ENCODE measurements at places on chromosomes 6 and 20. TPM values are rescaled to one million over a fixed set of nuclear protein-coding genes. Genes with fewer than 3 reads are reported as not detected.

Gene CST1
- 5.0 TPM for total RNA-seq

- no peak for DNase-seq
These were observed 45.6 kb upstream of the MAN1A1 start for GRCh38 chr6:119395192-119395591.

DNA sequence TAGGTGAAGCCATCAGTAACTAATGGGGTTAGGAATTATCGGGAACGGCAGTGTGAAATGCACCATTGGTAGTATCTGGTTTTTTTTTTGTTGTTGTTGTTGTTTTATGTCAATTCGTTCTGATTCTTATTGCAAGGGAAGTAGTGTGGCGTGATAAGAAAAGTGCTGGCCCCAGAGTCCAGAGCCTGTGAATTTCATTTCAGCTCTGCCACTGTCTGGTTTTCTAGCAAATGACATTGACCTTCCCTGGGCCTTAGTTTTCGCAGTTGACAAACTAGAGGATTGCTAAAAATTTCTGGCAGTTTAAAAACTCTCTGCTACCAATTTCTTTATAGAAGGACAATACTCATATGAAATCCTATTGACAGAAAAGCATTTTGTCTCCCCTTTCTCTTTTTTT is 161.6 kb downstream of the AIG1 start:
- no peak for DNase-seq

GRCh38 chr6:55950071-55950814 is 74.9 kb upstream of the BMP5 start:
- no peak for DNase-seq

Gene HTR1B
- total RNA-seq, result not detected

GRCh38 chr6:108134213-108134970 is 31.4 kb upstream of the NR2E1 start:
- DNase-seq, result peak; percentile 38

GRCh38 chr20:49603209-49603627 is 35.3 kb upstream of the PTGIS start:
- no peak for DNase-seq

GRCh38 chr6:122645256-122645655 is 35.1 kb downstream of the PKIB start:
- DNase-seq, result no peak

DNA sequence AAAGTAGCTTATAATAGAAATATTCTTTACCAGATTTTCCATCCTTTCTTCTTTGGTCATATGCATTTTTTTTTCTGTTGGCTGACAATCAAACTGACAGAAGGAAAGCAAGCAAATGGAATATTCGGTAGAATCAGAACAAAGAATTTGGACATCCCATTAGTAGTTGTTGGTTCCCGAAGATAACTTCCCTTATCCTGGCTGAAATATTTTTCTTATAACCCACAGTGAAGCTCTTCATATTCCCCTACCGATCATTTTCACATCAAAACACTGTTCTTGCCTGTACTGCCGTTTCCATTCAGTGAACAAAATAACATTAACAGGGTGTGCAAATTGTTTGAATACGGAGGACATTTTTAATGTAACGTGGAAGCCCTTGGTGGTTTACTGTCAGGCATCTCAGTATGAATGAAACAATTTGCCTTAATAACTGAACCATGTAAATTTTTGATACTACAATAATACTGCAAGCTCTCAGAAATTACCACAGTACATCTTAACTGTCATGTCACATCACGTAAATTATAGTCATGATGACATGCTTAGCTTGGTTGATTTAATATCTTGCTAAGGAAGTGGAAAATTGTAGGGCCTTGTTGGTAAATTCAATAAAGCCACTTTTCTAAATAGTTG is 311.5 kb downstream of the LAMA2 start:
- no peak for DNase-seq

- peak; percentile 35 for DNase-seq
These were observed 66.1 kb downstream of the B4GALT5 start for GRCh38 chr20:49647550-49647949.

DNA sequence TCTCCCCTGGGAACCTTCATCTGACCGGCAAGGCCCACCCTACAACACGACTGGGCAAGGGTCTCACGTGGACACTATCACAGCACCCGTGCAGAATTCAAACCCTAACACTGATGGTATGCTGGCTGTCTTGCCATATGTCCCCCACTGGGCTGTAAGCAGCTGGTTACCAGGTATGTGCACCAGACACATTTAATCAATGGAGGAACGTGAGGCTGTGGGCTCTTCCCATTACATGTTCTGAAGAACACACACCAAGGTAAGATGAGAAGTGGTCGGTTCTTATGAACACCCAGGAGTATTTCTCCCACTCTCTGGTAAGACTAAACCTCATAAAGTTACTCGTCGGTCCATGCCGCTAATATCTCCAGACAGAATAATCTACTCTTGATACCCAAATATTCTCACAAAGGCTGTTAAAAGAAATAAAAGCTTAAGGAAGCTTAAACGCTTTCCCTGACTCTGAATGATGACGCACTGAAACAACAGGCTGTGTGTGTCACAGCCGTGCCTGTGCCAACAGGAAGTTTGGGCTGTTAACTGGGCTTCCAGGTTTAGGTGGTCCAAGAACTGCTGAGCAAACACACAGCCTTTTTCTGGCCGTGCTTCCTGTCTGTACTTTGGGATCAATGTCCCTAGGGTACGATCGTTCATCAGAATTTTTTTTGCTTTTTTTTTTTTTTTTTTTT is 75.3 kb downstream of the SLC23A2 start:
- DNase-seq, result peak; percentile 86

DNA sequence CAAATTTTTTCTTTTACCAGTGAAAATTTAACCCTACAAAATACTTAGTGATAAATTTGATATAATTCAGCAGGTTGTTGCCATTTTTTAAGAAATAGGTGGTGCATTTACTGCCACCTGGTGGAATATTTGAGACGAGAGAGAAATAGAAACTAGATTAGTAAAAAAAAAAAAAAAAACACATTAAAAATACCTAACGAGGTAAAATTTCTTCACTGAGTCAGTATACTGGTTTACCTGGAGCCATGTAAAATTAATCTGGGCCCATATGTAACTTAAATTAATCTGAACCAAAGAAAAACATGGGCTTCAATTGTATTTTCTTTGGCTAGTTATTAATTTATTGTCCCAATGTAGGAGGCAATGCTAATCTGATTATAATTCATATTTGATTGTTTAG is 520.8 kb downstream of the EPM2A start:
- peak; percentile 64 for DNase-seq

DNA sequence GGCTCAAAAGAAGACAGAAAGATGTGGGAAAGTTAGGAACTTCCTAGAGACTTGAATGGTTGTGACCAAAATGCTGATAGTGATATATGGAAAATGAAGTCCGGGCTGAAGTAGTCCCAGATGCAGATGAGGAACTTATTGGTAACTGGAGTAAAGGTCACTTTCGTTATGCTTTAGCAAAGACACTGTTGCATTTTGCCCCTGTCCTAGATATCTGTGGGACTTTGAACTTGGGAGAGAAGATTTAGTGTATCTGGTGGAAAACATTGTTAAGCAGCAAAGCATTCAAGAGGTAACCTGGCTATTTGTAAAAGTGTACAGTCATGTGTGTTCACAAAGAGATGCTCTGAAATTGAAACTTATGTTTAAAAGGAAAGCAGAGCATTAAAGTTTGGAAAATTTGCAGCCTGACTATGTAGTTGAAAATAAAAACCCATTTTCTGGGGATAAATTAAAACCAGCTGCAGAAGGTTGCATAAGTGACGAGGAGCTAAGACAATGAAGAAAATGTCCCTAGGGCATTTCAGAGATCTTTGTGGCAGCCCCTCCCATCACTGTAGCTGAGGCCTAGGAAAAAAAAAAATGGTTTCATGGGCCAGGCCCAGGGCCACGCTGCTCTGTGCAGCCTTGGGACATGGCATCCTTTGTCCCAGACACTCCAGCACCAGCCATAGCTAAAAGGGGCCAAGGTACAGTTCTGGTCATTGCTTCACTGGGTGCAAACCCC is 1692.2 kb downstream of the HACE1 start:
- DNase-seq, result no peak

Data from M059J (cell line).